ENCODE measurements at places on chromosomes 4 and X.

DNA sequence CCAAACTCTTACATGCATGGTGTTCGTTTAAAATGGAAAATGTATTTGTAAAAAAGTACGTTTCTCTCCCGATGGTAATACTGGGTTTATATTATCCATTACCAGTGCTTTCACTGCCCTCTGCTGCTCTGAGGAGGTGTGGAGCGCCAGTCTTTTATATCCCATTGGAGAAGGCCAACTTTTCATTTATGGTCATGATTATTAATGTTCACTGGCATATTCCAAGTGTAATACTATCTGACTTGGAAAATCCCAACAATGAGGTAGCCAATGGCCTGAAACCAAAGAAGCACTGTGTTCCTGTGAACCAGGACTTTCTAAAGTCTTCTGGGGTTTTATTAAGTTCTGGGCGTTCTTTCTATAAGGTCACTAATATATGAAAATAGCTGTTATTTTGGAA, 80.7 kb downstream of the SYNPO2 start:
- no peak for DNase-seq

- DNase-seq = no peak
Observed at GRCh38 chr4:57182132-57182874, 72.1 kb upstream of the IGFBP7 start.

- DNase-seq = no peak
Observed at GRCh38 chr4:106270736-106271135, 45.3 kb downstream of the TBCK start.

- no peak for DNase-seq
Observed at GRCh38 chrX:143340190-143340589, 177.1 kb downstream of the SPANXN3 start.

GRCh38 chrX:103831342-103831802, 685 bp downstream of the RAB9B start:
- no peak for DNase-seq

DNA sequence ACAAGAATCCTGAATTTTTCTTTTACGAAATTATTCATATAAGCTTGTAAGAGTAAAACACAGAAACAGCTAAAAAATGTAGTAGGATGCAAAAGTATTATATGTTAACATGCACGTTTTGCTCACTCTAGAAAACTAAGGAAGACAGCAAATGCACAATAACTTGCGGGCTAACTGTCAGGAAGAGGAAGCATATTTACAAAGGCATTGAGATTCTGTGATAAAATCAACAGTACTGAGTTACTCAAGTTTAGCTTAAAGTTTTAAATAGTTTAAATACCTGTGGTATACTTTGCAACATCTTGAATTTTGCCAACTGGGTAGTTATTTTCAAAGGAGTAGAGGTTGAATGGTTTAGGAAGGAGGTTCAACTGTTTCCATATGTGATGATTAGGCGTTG, 37.0 kb downstream of the SH2D1A start:
- DNase-seq = no peak

DNA sequence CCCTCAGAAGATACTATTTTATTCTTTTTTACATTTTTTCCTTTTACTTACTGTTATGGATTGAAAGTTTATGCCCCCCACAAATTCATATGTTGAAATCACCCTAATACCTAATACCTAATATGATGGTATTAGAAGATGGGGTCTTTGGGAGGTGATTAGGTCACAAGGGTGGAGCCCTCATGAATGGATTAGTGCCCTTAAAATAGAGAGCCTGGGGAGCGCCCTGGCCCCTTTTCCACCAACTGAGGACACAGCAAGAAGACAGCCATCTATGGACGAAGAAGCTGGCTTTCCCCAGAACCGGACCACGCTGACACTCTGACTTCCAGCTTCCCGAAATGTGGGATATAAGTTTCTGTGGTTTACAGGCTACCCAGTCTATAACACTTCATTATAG, 58.6 kb upstream of the FAT1 start:
- DNase-seq = no peak

DNA sequence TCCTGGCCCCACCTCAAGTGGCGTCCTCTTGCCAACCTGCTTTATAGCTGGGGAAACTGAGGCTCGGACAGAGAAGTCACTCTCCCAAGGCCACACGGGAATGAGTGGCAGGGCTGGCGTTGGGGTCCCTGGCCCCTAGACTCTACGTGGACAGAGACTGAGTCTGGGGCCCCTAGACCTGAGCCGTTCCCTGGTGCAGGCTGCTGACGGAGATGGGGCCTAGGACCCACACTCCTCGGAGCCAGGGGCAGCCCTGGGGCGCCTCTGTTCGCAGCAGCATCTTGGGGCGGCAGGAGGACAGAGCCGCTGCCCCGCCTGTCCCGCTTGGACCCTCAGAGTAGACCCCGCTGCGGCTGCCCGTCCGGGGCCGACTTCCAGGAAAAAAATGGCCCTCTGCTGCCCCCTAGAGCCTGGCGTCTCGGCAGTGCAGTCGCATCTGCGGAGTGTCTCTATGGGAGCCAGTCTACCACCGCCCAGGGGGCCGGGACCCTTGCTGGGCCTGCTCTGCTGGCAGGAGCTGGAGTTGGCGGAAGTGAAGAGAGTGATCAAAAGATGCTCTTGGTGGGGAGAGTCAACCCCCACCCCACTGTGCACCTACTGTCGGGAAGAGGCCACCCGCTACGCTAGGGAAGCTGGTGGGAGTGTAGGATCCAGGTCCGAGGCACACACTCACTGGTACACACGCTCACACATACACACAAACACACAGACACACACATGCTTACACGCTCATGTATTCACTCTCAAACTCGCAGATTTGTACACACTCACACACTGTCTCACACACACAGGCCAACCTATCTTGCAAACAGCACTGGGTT, 220.1 kb downstream of the AFAP1 start:
- DNase-seq = no peak

DNA sequence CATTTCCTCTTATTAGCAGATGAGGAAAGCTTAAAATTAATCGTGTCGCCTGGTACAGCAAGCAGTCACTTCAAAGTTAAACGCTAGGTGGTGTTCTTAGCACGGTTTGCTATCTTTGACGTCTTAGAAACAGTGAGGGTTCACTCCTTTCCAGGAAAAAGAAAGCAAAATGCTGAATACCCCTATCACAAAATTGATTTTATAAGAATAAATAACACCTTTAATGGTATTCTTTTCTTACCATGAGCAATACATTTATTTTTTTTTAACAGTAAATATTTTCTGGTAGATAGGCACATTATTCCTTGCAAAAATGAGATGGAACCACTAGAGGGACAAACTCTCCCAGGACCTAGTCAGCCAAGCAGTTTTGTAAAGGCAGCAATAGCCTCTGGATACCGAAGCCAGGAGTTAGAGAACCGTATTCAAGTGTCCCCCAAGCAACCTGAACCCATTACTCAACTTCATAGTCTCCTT, 153.9 kb downstream of the KDR start:
- no peak for DNase-seq

GRCh38 chrX:82695066-82695465, 813.0 kb upstream of the POU3F4 start:
- DNase-seq = no peak

DNA sequence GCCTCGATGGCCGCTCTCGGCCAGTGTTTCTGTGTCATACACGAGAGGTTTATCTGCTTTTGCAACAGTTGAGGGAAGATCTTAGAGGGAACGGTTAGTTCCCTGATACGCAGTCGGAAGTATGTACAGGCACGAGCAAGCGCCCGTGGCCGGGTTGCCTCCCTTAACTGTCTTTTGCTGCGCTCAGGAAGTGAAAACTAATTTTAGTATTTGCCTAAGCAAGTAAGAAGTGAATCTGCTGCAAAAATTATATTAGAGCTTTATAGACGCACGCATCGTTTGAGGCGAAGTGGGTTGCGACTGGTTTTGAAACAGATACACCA, 695 bp downstream of the MTM1 start:
- no peak for DNase-seq

GRCh38 chr4:11155208-11155867, 273.4 kb downstream of the HS3ST1 start:
- no peak for DNase-seq

- DNase-seq = no peak
Observed at GRCh38 chr4:132062611-132063239, 1086.4 kb upstream of the PCDH10 start.

DNA sequence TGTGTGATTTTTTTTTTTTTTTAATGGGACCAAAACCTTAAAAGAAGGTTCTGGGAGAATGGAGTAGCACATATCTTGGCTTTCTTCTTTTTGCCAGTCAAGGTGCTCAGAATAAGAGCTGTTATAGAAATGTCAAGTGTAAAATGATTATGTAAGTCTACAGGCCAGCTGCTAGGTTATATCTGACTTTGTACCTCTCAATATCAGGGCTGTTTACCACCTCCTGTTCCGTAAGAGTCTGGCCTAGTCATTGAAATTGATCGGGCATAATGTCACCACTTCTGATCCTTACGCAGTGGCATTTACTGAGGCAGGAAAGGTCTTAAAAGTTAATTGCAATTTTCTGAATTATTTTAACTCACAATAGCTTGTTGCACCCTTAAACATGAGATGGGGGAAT, 41.1 kb downstream of the LIMCH1 start:
- no peak for DNase-seq

DNA sequence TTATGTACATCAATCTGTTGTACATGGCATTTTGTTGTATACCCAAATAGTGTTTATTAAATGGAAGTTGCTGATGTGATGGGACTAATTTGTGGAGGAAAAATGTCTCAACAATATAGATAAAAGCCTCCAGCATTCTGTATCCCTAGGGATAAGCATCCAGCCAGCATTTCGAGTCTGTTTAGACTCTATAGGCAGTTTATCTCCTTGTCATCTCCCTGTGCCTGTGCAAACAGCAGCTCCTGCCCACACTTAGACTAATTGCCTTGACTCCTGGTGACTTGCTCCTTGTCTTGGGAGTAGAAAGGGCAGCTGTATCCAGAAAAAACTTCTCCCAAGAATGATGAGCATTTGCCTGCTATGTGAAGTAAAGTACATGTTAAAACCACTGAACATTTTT, 83.8 kb downstream of the DOCK11 start:
- DNase-seq = no peak

DNA sequence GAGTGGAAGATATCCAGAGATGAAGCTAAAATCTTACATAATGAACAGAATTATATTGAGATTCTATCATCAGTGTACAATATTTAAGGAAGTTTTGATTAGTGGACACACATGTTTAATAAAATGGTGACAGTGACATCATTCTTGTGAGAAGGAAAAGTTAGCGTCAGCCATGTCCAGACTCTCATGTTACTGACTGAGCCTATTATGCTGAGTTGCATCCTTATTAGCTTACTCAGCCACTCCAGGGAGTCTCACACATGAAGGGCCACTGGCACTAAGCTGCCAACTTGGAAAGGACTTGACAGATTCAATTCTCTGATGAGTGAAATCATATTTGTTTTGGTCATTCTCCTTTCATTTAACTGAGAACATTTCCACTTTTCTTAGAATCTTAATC, 170.6 kb downstream of the BANK1 start:
- DNase-seq = no peak

DNA sequence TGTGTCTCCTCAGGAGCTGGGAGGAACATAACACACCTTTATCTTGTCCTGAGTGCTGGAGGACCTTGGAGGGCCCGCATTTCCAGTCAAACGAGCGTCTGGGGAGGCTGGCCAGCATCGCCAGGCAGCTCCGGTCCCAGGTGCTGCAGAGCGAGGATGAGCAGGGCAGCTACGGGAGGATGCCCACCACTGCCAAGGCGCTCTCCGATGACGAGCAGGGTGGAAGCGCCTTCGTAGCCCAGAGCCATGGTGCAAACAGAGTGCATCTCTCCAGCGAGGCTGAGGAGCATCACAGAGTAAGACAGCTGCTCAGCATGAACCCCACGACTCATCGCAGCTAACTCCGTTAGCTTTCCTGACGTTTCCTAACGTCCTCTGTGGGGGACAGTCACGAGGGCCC, 430 bp downstream of the TRIML1 start:
- no peak for DNase-seq

GRCh38 chr4:118270492-118270891, 82.3 kb downstream of the PRSS12 start:
- DNase-seq = no peak

GRCh38 chr4:8275548-8275910, 6.0 kb downstream of the HTRA3 start:
- no peak for DNase-seq

DNA sequence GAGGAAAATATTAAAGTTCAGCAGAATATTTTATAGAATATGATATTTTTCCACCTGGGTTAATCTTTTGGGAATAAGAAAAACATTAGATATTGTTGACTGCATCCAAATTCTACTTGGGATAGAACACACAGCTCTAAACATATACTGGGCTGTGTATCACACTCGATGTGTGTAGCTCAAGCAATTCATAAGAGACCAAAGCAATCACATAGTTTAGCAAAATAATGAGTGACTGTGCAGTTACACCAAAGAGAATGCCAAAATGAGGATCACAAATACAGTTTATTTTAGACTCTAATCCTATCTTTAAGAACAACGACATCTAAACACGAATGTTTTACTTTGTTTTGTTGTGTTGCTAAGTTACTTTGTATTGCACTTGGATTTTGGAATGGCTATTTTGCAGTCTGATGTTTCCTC, 101.2 kb downstream of the CBR4 start:
- DNase-seq = no peak

GRCh38 chrX:133607419-133608348, 192.4 kb upstream of the GPC4 start:
- no peak for DNase-seq

GRCh38 chr4:26083987-26084386, 170.0 kb downstream of the SMIM20 start:
- peak; percentile 69 for DNase-seq

DNA sequence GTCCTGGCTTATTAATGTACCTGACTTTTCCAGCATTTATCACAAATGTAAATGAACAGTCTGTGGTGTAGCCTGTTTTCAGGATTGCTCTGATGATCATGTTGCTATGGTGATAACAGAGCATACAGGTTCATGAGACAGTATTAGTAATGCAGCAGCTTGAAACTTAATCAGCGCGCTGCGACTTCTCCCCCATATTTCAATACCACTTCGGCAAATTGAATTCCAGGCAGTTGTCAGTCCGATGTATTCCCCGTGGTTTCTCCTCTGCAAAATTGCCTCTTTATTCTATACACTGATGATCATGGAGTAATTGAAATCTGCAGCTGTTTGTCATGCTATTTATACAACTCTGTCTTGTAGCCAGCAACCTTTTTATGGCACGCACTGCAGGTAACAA, 239.3 kb downstream of the C4orf33 start:
- DNase-seq = no peak

DNA sequence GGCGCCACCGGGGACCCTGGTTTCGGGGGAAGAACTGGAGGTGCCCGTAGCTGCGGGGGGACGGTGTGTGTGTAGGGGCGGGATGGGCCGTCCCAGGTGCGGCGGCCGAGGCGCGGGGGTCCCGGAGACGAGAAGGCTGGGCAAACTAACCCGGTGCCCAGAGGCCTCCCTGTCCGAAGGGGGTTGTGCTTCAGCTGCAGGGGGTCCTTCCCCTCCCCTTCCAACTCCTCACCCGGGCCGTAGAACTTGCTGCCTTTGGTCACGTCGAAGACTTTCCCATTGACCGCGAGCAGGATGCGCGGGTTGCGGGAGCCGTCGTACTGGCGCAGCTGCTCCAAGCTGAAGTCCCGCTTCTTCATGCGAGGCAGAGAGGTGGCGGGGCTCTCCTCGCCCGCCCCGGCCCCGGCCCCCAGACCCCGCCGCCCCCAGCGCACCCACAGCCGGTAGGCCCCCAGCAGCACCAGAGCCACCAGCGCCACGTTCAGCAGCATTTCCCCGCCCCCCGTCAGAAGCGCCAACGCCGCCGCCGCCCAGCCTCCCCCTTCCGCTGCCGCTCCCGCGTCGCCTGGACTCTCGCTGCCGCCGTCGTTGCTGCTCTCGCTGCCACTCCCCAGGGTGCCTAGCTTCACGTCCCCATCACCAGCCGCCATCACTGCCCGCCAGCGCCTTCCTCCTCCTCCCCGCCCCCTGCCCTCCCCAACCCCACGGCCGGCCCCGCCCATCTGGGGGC, at the start of gene PGRMC2:
PGRMC2 (minus strand) TSS at position 673 of the 730 bp plus-strand sequence; CDS start at position 650, 23 bp downstream.
- no peak for DNase-seq

Measured in GM12864 (cell line).